ENCODE measurements at places on chromosomes 12 and 14.
A peak's percentile ranks its signal among the peaks of the same experiment; 100 is the strongest.

DNA sequence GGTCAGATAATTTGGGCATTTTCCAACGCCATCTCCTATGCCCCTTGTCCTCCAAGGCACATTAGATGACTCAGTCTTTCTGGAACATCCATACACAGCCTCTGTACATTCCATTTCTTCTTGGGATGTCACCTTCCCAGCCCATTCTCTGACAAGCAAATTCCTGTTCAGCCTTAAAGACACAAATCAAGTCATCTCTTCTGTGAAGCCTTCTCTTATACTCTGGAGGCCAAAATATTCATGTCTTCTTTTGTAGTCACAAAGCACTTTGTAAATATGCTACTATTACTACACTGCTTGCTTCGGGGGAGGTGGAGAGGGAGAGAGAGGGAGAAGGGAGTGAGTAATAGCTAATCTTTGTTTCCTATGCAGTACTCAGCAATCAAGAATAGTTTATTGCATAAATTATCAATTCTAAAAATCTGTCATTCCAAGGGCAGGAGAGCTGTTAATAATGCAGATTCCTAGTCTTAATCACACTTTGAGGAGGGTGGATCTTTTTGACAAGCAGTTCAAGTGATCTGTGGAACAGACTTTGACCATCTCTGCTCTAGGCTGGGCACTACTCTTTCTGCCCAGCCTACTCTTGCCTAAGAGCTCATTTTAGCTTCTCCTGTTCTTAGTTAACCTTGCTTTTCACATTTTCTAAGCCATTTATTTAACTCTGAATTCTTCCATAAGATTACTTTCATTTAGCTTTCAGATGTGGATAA is 27.9 kb downstream of the KCNMB4 start:
- no peak for DNase-seq

DNA sequence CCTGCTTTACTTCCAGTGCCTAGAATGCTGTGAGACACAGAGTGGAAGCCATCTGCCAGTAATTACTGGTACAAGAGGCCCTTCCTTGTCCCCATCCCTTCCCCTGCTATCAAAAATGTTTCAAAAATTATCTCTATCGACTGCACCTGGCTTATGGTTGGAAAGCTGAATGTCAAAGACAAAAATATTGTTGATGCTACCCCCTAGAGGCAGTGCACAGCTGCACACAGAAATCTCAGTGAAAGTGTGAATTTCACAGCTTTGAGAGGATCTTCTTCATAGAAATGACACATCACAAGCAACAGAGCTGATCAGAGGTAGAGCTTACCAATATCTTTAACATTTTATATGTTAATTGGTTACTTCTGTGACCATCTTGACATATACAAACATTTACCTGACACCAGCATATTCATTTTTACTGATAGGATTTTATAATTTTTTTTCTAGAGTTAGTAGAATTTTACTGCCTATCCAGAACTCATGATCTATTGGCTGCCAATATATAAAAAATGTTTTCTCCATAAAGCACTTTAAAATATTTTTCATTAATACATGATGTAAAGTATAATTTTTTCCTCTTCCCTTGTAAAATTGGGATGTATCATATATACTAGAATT is 138.0 kb downstream of the AACS start:
- DNase-seq, result no peak

DNA sequence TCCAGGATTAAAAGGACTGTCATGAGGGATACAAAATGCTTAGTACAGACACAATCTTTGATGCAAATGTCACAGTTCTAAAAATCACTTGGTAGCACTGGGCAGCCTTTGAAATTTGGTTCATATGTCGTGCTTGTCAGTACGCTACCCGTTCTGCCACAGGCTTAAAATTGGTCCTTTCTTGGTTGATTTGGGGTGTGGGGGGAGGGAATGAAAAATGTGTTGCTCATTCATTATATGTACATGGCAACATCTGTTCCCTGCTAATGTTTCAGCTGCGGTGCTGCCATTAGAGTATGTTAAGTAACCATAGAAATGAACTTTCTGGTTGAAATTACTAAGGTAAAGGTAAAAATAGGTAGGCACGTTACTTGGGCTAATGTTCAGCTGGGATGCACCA is 155.4 kb upstream of the ARHGAP5 start:
- no peak for DNase-seq

- DNase-seq, result no peak
These were observed 15.3 kb downstream of the RNASE2 start for GRCh38 chr14:20970647-20970982.

- no peak for DNase-seq
These were observed 8.5 kb upstream of the DACT1 start for GRCh38 chr14:58629281-58629680.

- no peak for DNase-seq
These were observed 129.4 kb upstream of the NPAS3 start for GRCh38 chr14:32809255-32809654.

DNA sequence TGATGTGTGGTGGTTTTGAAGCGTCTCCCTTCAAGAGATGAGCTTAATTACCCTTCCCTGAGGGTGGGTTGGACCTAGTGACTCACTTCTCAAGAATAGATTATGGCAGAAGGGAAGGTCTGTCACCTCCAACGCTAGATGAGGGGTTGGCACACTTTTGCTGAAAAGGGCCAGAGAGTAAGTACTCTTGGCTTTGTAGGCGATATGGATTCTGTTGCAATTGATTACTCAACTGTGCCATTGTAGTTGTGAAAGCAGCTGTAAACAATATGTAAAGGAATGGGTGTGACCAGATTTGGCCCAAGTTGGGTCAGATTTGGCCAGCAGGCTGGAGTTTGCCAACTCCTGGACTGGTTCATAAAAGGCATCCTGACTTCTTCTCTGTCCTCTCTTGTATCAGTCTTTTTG is 53.3 kb downstream of the SMIM41 start:
- no peak for DNase-seq

DNA sequence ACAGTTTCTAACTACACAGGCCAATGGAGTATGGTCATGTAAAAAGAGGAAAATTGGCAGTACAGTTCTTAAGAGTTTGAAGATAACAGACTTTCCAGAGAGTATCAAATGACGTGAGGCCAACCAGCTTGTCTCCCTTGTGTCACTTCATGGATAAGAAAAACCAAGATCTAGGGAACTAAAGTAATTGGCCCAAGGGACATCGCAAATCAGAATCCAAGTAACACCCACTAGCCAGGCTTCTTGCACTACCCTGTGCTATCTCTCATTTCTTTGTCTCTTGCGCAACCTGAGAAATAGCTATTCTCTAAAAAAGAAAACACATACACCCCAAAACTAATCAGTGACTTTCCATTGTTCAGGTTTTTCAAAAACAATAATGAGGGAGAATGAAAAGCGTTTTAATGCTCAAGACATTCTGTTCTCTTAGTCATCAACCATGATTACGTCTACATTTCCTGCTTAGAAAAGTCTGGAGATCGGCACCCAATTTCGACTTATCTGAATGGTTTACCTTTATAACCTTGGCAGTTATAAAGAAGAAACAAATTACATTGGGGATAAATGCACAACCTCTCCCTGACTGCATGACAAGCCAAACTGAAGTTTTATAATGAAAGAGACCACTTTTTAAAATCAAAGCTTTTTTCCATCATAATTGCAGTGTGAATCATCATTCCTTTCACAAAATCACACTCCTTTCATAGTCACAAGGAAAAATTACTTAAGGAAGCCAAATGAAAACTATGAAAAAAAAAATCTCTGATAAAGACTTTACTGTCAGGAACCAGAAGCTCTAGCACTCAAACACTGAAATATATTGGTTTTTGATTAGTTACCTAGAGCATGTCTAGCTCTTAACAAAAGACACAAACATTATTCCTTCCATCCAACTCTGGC is 42.1 kb downstream of the TMTC1 start:
- no peak for DNase-seq

DNA sequence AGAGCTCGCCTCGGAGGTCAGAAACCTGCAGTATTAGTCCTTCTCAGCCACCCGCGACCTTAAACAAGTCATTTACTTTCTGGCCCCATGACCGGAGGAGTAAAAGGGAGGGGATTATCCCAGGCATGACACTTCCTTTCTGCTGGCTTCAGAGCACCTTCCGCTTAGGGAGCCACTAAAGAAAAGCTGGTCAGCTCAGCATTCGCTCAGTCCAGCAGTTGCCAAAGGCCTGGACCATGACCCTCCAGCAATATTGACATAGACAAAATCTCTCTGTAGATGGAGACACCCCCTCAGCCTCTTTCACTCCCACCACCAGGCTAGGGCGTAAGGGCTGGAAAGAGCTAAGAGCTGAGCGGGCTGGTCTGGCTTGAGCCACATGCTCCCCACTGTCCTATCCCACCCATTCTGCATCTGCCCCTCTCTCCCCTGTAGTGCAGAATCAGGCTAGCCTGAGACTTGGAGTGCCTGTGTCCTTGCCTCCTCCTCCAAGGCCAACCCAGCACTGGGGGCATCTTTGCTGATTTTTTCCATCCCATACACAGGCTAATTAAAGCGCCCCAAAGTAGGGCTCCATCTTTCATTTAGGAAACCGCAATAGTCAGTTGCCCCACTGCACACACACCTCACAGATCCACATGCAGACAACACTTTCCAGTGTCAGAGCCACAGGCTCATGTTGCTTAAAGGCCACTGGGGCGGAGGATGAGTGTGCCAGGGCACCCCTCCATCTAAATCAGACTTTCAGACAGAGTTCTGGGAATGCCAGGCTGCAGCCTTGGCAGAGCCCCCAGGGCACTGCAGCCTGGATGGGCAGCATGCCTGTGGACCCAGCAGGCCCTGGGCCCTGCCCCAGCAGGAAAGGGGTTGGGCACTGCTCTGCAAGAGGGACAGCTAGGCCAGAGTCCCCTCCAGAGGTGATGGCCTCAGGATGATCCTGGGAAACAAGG is 4.0 kb upstream of the CPNE6 start:
- DNase-seq, result peak; percentile 23

- peak; percentile 72 for DNase-seq
These were observed 328.7 kb downstream of the RPL10L start for GRCh38 chr14:46322730-46323403.

DNA sequence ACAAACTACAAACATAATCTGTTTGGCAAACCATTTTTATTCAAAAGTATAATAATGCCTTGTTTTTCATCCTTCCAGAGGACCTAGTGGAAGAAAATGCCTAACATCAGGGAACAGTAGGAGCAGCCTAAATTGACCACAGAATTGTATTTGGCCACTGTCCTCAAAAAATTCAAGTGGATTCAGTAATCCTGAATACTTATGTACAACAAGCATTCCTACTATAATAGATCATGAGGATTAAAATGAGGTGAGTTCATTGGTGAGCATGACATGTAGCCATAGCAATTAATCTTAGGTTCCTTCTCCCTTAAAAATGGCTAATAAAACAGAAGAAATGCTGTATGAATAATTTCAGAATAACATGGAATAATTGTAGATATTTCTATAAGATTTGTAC is 209.3 kb downstream of the DAD1 start:
- no peak for DNase-seq

DNA sequence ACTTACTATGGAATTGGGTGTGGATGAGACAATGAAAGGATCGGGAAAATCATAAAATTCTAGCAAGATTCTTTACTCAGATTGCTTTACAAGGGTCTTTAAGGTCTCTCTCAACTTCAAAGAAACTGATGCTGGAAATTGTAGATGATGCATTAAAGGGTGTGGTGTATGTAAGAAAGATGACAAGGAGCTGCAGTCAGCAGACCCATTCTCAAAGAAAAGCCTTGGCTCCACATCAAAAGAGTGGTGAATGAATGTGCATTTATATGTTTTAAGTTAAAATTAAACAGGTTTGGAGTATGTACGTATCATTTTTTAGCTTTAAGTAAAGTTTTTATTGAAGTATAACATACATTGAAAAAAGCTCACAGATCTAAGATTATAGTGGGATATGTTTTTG is 194.5 kb downstream of the C12orf75 start:
- no peak for DNase-seq

- no peak for DNase-seq
These were observed 70.4 kb downstream of the ARL6IP4 start for GRCh38 chr12:123050913-123051312.

- DNase-seq, result no peak
These were observed 4.9 kb upstream of the CMA1 start for GRCh38 chr14:24513009-24513408.

- DNase-seq, result no peak
These were observed 119.8 kb downstream of the EPS8 start for GRCh38 chr12:15669256-15669948.

- no peak for DNase-seq
These were observed 3.2 kb downstream of the LAG3 start for GRCh38 chr12:6775185-6776174.

DNA sequence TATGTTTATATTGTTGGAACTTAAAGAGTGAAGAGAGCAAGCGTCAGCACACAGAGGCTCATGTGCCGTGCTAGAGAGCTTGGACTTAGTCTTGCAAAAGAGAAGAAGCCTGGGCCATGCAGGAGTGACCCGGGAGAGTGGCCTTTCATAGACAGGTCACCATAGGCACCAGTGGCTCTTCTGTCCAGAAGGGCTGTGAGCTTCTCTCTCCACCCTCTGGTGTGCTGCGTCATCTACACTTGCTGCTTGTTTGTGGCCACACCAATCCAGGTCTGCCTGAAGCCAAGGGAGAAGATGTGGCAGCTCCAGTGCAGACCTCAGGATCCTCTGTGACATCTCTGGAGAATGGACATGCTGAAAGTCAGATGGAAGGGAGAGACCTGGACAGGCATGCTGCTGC is 74.4 kb downstream of the NTF3 start:
- DNase-seq, result no peak

DNA sequence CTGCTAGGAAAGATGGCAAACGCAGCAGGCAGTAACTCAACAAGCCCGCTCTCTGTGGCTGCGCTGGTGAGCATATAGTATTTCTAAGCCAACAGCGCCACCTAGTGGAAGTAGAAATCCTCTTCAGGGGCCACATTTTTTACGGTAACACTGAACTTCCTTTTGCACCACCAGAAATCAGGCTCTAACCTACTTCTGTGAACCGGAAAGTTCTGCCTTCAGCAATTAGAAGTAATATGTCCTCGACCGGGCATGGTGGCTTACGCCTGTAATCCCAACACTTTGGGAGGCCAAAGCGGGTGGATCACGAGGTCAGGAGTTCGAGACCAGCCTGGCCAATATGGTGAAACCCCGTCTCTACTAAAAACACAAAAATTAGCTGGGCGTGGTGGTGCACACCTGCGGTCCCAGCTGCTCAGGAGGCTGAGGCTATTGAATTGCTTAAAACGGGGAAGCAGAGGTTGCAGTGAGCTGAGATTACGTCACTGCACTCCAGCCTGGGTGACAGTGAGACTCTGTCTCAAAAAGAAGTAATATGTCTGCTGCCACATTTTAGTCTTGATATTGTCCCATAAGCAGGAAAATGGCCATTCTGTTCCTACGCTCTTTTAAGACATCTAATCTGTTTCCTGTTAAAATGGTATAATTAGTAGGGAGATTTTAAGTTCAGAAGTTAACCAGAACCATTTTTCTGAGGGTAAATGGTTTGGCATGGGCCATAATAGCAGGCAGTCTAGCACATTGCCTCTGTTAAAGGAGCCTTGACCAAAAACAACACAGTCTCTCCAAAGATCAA is 26.8 kb downstream of the APOBEC1 start:
- peak; percentile 89 for DNase-seq

- no peak for DNase-seq
These were observed 73.0 kb downstream of the GCH1 start for GRCh38 chr14:54829486-54830224.

Data from kidney (tissue), 22 donors.